Left hindlimb (tissue), 1 donor: ENCODE measurements at places on chromosomes 1 and 21.
A peak's percentile ranks its signal among the peaks of the same experiment; 100 is the strongest.

DNA sequence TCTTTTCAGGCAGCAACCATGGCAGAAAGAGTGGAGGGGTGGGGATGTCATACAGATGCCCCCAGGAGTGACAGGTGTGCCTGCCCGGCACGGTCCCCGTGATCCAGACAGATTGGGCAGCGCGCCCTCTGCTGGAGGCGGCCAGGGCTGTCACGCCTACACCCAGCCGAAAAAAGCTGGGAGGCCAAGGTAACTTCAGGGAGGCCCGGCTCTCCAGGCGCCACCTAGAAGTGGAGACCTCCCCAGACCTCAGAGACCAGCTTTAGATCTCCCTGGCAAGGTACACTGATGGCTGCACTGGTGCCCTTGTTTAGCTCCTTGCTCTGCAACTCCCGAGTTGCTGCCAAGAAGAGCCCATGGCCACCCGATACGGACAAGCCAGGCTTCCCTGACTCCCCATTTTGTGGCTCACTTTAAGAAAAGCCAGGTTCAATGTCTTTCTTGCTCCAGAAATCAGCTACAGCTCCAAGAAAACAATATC lies 6.6 kb downstream of the GOLT1A start:
- DNase-seq = no peak

- DNase-seq = no peak
Measured at GRCh38 chr1:64111787-64112186, 91.6 kb upstream of the UBE2U start.

DNA sequence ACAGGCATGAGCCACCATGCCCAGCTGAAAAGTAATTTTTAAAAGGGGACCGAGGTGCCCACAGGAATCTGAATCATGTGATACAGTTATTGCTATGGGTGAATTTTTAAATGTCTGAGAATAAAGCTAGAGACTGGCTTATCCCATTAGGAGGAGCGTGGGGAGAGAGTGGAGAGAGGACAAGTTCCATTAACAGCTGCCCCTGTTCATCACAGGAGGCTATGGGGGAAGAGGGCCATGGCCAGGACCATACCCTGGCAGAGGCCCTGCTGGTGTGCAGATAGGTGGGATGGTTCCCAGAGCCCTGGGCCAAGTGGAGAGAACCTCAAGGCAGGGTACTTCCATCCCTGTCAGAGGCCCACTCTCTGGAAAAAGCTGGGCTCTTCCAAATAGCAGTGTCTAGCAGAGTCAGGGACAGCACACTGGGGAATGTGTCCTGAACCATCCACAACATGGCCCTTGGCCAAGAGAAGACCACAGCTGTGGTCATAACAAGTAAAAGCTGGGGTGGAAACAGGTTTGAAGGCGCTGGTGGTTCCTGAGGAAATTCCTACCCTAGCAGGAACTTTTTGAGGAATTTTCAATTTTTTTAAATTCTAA lies 13.7 kb upstream of the ZNF691 start:
- DNase-seq = no peak

DNA sequence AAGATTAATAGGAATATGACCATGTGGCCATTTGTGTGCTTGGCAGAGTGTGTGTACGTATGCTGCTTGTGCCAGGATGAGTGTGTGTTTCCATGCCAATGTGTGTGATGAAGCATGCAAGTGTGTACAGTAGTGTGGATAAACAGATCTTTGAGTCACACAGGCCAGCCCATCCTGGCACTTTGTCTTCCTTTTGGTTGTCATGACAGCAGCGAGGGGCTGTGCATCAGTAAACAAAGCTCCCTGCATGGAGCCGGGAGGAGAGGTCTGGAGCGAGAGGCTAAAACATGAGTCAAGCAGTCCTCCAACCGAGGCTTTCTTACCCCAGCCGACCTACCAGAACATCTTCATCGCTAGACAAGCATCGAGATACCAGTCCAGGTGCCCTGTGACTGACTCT lies 221.2 kb downstream of the CACNA1E start:
- DNase-seq = no peak

GRCh38 chr1:1212780-1213344 lies 1.1 kb downstream of the TNFRSF4 start:
- peak; percentile 68 for DNase-seq

DNA sequence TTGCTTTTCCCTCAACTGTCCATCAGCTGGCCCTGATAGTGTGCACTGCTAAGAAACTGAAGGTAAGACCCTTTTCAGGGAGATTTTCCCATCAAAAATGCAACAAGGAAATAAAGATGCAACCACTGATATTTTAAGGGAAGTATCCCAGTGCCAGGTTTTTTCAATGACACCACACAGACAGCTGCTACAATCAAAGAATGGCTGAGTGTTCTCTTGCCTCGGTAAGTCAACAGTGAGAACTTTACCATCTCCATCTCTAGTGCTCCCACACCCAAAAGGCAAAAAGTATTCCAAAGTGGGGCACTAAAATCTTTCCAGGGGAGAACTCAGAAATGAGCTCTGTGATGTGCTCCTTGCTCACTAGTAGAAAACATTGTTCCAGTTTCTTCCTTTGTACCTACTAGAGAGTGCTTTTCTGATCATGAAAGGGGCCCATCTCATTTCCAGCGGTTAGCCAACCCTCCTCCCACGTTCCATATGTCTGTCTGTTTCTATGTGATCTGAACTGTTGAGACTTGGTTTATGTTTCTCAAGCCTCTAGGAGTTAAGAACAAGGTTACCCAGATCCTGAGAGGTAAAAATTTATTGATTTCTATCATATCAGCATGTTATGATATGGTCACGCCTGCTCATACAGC lies 67.6 kb upstream of the NEK2 start:
- no peak for DNase-seq

DNA sequence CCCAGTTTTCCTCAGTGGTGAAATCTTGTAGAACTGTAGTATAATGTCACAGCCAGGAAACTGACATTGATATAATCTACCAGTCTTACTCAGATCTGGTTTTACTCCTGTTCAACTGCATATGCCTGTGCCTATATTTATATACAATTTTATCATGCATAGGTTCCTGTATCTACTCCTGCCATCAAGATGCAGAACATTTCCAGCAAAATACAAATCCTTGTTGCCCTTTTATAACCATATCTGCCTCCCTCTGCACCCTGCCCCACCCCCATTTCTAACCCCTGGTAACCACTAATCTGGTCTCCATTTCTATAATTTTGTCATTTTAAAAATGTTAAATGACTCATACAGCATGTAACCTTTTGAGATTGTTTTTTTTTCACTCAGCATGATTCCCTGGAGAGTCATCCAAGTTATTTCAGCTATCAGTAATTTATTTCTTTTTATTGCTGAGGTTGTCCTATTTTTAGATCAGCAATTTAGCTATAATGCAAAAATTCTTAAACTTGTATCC lies 8.1 kb downstream of the UTP25 start:
- DNase-seq = no peak

DNA sequence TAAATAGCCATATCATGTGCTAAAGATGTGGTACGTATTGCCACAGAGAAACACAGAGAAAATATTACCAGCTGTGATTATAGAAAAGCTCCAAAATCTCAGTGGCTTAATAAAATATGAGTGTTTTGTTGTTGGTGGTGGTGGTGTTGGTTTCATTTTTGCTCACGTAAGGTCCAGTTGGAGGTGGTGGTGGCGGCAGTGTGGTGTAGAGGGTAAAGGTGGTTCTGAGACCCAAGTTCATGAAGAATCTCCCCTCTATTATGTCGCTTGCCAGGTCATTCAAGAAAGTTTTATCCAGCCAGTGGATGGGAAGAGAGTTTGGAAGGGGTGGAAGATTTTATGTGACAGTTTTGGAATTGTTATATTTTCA lies 217.6 kb upstream of the SAMSN1 start:
- DNase-seq = no peak

GRCh38 chr1:92826792-92827191 lies 5.0 kb upstream of the RPL5 start:
- DNase-seq = no peak

DNA sequence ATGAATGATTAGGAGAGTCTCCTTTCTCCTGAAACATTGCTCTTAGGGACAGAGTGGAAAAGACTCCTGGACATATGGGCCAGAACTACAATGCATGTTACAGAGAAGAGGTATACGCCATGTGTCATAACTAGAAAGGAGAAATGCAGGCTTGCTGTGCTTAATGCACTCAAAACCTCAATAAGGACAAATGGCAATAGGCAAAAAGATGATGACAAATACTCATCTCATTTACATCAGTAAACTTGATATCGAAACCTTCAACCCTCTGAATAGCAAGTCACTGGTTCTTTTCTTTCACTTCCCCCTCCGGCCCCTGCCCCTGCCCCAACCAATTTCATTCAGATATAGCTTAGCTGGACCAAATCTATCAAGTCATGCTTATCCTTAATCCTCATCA lies 1.9 kb upstream of the GPR88 start:
- DNase-seq = no peak

DNA sequence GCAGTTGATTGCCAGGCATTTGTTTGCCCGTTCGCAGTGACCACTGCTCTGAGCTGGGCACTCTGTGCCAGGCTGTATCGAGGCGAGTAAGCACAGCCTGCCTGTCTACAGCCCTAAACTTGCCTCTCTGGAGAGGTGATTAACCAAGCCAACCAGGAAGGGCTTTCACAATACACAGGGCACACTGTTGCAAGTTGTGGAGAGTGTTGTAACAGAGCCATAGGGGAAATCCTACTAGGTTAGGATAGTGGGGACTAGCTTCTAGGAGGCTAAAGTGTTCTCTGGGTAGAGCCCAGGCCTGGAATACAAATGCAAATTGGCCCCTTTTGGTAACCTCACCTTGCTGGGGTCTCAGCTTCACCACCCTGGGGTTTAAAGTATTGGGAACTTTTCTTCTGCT lies 23.8 kb downstream of the PRDM2 start:
- DNase-seq = no peak

DNA sequence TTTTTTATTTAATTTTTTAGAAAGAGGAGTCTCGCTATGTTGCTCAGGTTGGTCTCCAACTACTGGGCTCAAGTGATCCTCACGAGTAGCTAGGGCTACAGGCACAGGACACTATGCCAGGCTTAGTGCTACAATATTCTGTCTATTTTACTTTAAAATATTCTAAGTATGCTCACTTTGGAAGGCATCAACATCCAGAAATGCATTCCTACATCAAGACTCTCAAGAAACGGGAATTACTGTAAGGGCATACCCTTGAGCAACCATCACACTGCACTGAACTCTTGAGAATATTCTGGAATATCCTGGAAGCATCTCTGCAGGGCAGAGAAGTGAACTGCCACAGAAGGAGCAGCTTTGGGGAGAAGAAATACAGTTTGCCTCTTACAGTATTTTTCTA lies 565 bp upstream of the DMRTB1 start:
- DNase-seq = no peak

GRCh38 chr1:5911871-5912271 lies 80.4 kb downstream of the NPHP4 start:
- DNase-seq = no peak

GRCh38 chr1:66381621-66382275 lies 152.2 kb upstream of the SGIP1 start:
- DNase-seq = no peak

- no peak for DNase-seq
Measured at GRCh38 chr1:20430355-20431175, 55.4 kb downstream of the CAMK2N1 start.

DNA sequence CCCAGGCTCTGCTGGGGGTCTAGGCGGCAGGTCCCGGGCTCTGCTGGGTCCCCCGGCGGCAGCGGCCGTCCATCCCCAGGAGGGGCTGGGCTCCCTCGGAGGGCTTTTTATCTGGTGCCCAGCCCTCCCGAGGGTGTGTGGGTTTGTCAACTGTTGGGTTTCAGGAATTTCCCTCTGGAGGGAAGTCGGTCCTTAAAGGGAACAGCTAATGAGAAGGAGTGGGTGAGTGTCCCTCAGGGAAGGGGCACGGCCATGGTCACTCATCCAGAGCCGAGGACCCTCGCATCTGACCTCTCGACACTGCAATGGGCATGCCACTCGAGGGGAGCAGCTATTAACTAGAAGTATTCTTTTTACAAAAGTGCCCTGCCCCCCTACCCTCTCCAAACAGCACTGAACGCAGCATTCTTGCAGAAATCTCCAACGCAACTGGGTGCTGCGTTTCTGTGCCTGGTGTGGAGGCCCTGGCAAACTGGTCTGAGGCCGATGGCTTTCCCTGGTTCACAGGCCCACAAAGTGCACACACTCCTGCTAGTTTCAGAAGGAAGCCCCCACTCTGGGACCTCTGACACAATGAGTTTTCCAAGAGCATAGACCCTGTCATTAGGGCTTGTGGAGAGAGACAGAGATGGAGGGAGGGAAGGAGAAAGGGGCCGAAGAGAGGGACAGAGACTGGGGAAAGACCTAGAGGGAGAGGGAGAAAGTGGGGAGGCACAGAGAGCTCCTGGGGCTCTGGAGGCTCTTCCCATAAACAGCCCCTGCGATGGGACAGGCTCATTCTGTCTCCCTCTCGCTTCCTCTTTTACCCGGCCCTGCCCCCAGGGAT lies 1.0 kb upstream of the TSPEAR start:
- DNase-seq = peak; percentile 22

DNA sequence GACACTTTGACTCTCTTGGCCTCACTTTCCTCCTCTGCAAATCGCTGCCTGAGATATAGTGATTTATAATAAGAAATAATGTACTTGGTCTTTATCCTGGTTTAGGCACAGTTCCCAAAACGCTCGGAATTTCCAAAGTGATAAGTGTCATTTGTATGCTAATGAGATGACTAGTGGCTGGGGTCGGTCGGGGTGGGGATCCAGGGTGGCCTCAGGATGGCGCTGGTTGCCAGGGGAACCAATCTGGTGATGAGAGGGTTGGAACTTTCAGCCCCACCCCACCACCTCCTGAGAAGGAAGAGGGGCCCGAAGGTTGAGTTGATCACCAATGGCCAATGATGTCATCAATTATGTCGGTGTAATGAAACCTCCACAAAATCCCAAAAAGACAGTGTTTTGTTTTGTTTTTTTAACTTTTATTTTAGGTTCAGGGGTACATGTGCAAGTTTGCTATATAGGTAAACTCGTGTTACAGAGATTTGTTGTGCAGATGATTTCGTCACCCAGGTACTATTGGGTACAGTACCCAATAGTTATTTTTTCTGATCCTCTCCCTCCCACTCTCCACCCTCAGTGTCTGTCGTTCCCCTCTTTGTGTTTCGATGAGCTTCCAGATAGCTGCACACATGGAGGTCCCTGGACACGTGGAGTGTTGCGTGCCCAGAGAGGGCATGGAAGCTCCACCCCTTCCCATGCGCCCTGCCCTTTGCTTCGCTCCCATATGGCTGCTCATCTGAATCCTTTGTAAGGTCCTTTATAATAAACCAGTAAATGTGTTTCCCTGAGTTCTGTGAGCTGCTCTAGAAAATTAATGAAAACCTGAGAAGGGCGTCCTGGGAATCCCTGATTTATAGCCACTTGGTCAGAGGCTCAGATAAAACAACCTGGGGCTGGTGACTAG lies 97.2 kb downstream of the KCNN3 start:
- no peak for DNase-seq

- DNase-seq = no peak
Measured at GRCh38 chr1:22071511-22071910, 19.0 kb downstream of the CDC42 start.
